SW 1271 (cell line): ENCODE measurements at places on chromosomes 12 and 14.

- no peak for DNase-seq
Observed at GRCh38 chr14:35853225-35853624, 27.1 kb downstream of the BRMS1L start.

DNA sequence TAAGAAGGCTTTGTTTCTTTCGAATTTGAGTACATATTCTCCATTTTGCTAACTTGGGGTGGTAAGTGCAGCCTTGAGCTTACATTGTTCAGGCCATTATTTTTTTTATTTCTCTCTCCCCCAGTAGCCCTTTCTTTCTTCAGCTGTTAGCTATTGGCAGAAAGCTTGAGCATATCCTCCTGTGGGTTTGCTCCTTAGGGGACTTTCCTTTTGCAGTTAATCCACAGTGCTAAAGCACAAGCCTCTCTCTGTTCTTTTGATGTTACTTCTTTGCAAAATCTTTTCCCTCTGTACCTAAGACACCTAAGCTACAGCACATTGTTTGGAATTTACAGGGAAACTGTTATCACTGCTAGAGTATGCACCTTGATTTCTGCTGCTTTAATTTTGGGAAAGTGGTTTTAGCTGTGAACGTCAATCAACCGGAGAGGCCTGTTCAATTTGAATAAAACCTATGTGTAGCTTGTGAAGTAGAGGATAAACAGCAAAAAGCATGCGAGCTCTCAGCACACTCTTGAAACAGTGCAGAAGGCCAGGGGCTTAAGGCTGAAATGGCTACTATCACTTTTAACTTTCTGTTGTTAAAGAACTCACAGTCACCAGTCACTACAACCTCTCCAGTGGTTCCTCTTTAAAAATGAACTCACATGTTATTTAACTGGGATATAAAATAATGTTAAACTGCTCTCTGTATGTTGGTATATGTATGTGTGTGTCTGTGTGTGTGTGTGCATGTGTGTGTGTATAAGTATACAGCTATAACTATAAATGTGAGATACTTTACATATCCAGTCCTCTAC lies 139.2 kb downstream of the PDZRN4 start:
- no peak for DNase-seq

GRCh38 chr14:103656031-103656755 lies 27.2 kb downstream of the KLC1 start:
- DNase-seq = no peak

DNA sequence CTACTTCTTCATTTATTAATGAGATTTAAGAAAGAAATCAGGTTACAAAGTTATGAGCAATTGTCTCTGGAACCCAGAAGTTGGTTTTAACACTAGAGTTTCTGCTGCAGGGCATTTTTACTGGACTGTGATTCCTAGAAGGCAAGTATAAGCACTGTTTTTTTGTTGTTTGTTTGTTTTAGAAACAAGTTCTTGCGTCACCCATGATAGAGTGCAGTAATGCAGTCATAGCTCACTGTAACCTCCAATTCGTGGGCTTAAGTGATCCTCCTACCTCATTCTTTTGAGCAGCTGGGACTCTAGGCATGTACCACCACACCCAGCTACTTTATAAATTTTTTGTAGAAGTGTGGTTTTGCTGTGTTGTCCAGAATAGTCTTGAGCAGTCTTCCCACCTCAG lies 25.6 kb downstream of the RAP1B start:
- no peak for DNase-seq

DNA sequence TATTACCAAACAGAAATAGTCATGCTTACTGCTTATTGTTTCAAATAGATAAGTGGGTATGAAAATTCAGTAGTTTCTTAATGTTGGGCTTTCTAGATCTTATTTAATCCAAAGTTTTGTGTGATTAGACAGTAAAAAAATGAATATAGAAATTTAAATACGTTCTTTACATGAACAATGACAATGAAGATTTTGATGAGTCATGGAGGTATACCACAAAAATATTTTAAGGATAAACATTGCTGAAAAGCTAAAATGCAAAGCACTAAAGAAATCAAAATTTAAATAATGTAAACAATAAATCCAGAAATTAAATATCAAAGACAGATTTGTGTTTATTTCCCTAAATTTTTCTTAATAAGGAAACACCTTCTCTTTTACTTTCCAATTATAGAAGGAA lies 78.3 kb downstream of the PIK3C2G start:
- DNase-seq = no peak

GRCh38 chr14:102164241-102164641 lies 24.5 kb downstream of the WDR20 start:
- DNase-seq = no peak

DNA sequence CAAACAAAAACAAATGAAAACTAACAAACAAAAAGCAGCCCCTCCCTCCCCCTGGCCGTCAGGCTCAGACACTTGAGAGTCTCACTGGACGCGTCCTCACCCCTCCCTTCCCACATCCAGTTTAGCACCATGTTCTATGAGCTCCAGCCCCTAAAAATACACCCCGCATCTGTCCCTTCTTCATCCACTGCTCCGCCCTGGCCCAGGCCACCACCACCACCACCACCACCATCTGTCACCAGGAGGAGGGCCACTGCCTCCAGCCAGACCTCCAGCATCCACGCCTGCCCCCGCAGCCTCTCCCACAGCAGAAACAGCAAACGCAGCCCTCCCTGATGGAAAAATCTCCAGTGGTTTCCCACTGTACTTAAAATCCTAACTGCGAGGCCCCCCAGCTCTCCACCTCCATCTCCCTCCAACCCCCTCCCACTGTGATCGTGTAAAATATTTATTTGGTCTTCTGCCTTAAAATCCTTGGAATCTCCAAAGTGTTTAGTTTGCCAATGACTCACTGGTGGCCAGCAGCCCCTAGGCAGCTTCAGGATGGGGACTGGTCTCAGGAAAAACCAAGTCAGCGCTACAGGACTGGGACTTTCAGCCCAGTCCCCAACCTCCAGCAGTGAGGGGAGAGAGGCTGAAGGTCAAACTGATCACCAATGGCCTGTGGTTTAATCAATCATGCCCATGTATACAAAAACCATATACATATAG lies 95.1 kb downstream of the SCARB1 start:
- no peak for DNase-seq

DNA sequence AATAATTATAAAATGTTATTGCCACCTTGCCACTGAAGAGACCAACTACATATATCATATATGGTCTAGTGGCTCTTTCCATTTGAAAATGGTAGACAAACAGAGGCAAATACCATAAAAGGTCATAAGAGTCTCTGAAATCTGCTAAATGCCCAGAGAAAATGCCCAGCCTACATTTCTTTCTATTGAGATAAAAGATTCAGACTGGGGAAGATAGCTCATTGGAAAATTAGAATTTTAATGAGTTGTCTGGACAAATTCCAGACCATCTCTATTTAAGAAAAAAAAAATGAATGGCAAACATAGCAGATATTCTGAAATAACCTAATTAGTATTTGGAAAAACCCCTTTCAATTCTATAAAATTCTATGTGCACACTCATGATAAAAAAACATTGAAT lies 79.9 kb upstream of the BBS10 start:
- DNase-seq = no peak

GRCh38 chr12:129911428-129912049 lies 7.7 kb upstream of the TMEM132D start:
- no peak for DNase-seq

- no peak for DNase-seq
Observed at GRCh38 chr14:57066887-57067513, 201.7 kb downstream of the EXOC5 start.

DNA sequence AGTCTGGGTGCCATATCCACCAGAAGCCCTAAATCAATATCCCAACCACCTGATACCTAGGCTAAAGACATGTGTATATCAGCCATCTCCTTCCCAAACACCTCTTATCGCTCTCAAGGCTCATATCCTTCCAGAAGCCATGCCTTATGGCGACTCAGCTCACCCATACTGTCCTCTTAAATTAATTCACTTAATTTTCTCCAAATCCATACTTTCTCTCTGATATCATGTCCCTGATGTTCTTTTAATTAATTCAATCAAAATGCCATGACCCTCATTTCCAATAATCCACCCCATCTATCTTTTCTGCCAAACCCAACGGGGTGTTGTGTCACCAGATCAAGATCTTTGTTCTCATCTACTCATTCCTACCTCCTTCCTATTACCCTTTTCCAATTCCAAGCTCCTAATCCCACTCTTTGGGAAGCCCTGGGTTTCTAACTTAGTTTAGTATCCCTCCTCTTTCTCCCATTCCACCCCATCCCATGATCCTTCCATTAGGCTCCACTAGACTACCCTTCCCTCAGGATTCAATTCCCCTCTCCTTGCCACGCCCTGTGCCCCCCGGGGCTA lies 723 bp downstream of the ATF7 start:
- DNase-seq = no peak

DNA sequence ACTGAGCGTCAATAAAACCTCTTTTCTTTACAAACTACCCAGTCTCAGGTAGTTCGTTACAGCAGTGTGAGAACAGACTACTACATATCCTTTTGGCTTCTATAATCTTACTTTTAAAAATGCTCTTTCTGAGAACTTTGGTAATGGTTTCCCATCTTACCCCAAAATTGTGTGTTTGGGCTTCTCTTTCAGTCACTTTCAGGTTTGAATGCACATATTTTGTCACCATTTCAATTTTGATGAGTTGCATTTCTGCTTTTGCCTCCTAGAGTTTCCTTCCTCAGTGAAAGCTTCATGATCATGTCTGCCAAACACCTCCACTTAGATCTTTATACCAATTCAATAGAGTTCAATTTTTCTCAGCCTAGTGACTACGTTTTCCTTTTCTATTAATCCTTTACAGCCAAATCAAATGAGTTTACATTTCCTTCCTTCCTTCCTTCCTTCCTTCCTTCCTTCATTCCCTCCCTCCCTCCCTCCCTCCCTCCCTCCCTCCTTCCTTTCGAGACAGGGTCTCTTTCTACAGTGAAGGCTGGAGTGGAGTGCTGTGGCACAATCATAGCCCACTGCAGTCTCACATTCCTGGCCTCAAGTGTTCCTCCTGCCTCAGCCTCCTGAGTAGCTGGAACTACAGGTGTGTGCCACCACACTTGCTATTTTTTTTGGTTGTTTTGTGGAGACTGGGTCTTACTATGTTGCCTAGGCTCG lies 124.9 kb downstream of the BCAT1 start:
- no peak for DNase-seq

- no peak for DNase-seq
Observed at GRCh38 chr12:132695431-132695830, 8.0 kb downstream of the PXMP2 start.

DNA sequence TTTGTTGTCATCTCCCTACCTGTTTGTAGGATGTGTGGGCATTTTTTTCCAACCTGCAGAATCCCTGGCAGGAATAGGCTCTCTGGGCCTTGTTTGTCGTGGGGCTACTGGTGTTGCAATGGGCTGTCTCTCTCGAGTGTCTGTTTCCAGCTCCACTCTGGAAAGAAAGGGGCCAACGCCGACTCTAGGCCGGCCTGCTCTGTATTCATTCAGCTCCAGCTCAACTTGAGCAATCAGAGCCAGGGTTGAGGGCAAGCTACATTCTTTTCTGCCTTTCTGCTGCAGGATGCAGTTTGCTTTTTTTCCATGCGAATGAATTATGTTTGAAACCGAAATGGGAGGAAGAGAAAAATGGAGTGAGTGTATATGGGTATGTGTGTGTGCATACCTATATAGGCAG lies 2.3 kb downstream of the JDP2 start:
- no peak for DNase-seq

- DNase-seq = no peak
Observed at GRCh38 chr12:40261937-40262336, 37.1 kb downstream of the LRRK2 start.

DNA sequence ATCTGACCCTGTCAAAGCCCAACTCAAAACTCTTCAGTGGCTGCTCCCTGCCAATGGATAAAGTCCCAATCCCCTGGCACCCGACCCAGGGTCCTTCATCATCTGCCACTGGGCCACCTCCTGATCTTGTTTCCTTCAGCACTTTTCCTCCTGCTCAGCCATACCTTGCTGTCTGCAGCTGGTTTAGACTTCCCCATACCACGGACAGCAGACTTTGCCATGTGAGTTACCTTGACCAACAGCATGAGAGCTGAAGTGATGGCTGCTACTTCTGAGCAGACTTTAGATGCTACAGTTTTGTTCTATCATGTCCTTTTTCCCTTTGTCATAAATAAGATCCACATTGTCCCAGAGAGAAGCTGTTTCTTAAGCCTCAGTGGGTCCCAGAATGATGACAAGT lies 33.3 kb upstream of the STON2 start:
- no peak for DNase-seq

DNA sequence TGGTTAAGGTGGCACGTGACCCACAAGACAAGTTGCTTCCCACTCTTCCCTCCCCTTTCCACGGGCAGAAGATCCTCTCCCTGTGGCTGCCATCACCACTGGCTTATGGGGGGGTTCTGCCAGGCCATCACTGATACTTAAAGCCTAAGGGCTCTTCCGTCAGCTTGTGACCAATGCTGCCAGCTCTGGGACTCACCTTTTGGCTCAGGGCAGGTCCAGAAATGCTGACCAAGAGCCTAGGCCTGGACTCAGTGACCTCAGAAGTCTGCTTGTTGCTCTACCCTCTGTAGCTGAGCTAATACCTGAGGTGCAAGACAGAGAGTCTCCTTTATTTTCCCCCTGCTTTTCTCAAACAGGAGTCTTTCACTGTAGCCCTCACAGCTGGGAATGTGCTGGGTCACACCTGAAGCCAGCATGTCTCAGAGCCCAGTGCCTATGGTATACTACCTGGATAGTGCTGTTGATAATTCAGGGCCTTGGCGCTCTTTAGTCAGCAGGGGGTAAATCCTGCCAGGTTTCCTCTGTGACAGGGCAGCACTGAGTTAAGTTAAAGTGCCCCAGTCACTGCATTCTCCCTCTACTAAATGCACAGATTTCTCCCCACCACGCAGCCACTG lies 19.7 kb downstream of the FGD4 start:
- DNase-seq = no peak

DNA sequence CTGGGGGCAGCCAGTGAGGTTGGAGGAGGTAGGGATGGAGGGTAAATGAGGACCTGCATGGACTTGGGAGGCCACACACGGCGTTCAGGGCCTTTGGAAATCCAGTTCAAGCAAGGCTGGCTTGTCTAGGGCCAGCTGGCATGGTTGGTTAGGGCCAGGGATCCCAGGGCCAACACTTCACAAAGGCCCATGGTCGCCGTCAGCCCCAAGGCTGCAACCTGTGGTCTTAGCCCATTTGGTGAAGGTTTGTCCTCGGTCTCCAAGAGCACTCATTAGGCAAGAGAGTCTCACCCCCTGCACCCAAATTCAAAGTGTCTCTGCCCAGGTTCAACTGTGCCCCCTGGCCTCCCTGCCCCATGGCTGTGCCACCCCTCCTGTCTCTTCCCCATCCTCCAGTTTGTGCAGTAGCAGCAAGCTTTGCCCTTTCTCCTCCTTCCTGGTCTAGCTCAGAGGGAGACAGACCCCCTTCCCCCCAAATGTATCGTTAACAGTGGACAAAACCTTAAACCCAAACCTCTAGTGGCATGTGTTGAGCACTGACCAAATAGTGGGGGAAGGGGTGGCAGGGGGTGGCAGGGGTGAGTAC lies 94.1 kb downstream of the NINJ2 start:
- no peak for DNase-seq

GRCh38 chr14:104603711-104604401 lies 716 bp downstream of the TMEM179 start:
- no peak for DNase-seq

GRCh38 chr12:124438437-124439056 lies 128.9 kb downstream of the NCOR2 start:
- no peak for DNase-seq
